A172 (cell line): ENCODE measurements at places on chromosomes 4 and X.

GRCh38 chr4:870951-871350 lies 45.0 kb upstream of the CPLX1 start:
- no peak for DNase-seq

GRCh38 chr4:108119199-108119800 lies 49.4 kb downstream of the LEF1 start:
- no peak for DNase-seq

GRCh38 chrX:51851507-51852085 lies 41.8 kb upstream of the MAGED1 start:
- DNase-seq: no peak

GRCh38 chr4:103156106-103156505 lies 42.0 kb downstream of the CENPE start:
- DNase-seq: no peak

DNA sequence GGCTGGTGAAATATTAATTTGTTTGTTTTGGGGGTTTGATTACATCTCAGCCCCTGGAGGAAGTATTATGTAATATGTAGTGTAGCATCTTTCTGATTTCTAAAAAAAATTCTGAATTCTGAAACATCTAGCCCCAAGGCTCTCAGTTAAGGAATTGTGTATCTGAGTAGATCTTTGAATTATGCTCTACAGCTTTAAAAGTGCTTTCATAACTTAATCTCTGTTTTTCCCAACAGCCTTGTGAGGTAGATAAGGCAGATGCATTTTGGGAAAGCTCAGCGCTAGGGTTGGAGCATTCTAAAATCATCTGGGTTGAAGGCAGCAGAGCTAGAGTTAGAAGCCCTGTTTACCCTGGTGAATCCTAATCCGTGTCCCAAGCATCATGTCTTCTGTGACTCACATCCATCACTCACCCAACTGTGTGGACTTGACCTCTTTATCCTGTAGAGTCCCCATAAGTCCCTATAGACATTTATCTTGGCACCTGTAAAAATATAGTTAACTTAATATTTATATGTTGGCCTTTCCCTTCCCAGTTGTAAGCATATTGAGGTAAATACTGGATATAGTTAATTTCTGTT lies 49.8 kb downstream of the FNIP2 start:
- DNase-seq: no peak

DNA sequence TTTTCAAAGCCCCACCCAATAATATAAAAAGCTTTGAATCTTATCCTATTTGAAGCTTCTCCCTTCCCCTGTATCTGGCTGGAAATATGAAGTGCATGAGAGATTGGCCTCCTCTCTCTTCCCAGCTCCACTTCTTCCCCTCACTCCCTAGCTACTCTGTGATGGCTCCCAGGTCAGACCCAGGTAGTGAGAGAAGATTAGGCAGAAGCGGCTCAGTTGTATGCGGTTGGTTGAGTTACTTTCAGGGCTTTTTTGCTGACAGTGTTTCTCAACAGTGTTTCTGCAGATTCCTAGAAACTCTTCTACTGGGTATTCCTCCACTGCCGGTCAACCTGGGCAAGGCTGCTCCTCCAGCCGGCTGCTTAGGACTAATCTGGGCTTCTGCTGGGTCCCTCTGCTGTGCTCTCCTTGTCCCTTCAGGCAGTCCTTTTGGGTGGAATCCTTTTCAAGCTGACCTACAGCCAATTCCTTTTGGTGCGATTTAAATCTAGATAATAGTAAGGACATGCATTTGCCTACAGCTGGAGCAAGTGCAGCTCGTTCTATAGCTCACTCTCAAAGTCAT lies 87.4 kb upstream of the SLC7A11 start:
- DNase-seq: no peak

GRCh38 chrX:123487669-123488068 lies 245.2 kb downstream of the THOC2 start:
- no peak for DNase-seq

GRCh38 chrX:39898147-39898546 lies 199.6 kb downstream of the BCOR start:
- no peak for DNase-seq

DNA sequence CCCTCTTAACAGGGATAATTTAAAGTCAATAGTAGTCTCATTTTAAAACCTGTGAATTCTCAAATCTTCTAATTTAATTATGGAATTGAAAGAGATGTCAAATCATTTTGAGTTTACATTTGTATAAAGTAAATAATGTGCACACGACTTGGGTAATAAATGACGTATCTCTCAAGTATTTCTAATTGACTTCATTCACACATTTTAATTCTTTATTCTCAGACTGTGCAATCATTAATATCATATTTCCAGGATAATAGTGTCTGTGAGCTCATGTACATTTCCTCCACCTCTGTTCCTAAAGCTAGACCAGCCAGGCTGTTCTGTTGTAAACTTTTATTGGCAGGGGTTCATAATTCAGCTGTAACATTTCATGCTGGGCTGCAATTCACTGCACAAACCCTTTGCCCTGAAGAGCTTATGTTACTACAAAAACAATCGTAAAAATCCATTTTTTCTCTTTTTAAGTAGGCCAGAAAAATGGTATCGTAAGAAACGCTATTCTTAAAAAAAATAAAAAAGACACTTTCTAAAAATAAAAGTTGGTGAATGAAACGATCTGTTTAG lies 1103.1 kb upstream of the TENM3 start:
- DNase-seq: no peak

- no peak for DNase-seq
Measured at GRCh38 chrX:77434962-77435361, 12.2 kb upstream of the FGF16 start.

DNA sequence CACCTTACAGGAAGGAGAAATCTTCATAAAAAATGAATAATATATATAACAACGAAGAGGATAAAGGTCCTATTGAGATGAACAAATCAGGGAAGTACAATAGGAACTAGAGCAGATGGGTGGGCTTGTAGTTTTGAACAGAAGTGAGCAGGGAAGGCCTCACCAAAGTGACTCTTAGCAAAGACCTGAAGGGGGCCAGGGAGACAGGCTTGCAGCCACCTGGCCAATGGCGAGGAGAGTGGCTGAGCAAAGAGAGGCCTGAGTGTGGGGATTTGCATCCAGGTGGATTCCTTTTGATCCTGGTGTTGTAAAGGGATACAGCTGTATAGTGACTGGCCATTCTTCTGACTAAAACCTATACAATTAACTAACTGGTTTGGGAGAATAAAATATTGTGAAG lies 354.1 kb downstream of the CAMK2D start:
- no peak for DNase-seq

DNA sequence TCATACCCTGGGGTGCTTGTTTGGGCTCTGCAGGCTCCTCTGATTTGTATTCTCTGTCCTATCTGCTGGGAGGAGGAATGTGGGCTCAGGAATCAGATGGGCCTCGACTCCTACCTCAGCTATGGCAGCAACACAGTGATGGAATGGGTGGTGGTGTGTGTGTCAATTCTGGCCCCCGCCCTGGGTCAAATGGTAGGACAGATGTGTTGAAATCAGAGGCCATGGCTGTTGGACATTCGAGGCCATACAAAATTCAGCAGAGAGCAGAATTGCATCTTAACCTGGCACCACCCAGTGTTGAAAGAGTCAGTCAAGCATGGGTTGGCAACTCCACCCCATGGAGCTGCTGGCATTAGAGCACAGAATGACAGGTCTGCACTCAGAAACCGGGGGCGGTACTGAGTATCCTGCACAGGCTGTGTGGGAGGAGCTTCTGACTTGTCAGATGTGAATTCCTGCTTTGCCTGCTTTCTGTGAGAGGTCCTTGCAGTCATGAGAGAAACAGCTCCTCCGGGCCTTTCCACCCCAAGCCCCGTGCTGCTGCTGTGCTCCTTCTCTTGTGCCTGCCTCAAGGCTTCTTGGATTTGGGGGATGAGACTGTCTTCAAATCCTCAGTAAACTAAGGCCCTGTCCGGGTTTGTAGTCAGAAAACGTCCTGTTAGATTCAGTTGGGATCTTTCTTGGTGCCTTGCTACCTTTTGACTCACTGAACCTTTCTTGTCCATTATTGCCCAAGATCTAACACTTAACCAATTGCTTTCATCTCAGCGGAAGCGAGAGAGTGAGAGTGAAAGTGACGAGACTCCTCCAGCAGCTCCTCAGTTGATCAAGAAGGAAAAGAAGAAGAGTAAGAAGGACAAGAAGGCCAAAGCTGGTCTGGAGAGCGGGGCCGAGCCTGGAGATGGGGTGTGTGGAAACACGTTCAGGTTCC lies 13.0 kb downstream of the DKC1 start:
- peak; percentile 6 for DNase-seq

DNA sequence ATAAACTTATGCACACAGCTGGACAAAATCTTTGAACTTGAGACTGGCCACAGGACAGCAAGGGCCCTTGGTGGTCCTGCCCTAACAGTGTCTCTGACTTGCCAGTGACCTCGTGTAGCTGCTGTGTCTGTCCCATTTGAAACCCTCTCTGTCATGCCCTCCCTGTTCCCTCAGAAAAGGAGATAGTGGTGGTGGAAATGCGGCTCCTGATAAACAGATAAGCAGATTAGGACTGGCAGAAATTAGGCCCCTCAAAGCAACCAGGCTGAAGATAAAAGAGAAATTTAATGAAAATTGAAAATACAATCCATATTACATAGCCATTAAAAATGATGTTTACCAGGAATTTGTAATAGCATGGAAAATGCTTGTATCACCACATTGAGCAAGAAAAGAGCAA lies 136.6 kb upstream of the ATP6AP2 start:
- no peak for DNase-seq
